ENCODE measurements at places on chromosomes 6 and 20.

GRCh38 chr6:35317483-35318195, 20.0 kb downstream of the DEF6 start:
- no peak for DNase-seq

GRCh38 chr6:144104488-144104887, 9.1 kb upstream of the SF3B5 start:
- DNase-seq: no peak

DNA sequence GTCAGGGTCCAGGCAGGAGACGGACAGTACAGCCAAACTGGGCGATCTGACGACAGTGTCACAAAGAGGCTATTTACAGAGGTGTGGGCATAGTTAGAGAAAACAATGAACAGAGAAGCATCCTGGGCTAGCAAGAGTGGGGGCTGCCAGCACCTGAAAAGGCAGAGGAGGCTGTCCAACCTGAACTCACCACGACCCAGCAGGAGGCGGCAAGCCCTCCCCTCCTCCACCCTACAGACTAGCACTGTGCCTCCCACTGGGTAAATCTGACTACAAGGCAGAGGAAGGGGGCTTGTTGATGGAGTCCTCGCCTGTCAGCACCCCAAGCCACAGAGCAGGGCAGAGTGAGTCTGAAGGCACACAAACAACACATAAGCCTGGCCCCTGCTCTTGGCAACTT, 52.8 kb upstream of the CDYL start:
- DNase-seq: no peak

DNA sequence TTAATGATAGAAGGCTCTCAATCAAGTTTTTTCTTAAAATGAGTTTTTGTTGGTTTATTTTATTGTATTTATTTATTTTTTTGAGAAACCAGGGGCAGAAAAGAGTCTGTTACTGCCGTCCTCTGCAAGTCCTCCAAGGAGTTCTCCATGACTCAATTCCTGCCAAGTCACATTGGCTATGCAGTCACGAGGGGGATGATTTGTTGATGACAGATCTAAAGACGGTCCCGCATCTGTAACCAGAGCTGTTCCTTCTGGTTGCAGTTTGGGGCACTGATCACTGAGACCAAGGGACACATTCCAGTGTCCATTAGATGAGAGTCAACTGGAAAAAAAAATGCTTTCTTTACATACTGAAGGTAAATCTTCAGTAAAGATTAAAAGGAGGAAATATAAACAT, 13.9 kb upstream of the TSHZ2 start:
- no peak for DNase-seq

DNA sequence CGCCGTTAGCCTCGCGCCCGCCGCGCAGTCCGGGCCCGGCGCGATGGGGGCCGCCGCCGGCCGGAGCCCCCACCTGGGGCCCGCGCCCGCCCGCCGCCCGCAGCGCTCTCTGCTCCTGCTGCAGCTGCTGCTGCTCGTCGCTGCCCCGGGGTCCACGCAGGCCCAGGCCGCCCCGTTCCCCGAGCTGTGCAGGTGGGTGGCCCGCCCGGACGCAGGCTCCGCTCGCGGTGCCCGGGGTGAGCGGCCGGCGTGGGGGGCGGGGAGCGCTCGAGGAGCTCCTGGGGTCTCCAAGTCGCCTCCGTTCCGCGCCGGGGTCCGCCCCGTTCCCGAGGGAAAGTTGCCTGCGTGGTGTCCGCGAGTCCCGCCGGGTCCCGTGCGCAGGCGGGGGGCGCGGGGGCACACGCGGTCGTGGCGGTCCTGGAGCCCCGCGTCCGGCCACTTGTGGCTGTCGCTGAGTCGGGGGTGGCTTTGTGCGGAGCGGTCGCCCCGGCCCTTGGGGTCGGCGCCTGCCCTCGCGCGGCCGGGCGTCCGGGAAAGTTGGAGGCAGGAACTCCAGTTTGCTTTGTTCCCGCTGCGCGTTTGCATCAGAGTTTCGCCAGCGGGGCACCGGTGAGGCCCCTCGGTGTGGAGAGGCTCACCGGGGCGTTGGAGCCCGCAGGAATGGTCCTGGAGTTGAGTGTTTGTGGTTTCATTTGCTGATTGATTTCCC, 476 bp downstream of the IGF2R start:
- peak; percentile 41 for DNase-seq
